ENCODE measurements at places on chromosomes 5 and 9. TPM values are rescaled to one million over a fixed set of nuclear protein-coding genes. Genes with fewer than 3 reads are reported as not detected.

The MEGF10 gene
- total RNA-seq = not detected

The PCDHB13 gene
- total RNA-seq = not detected

The GHR gene
- total RNA-seq = not detected

GRCh38 chr9:14350754-14351153 lies 36.8 kb upstream of the NFIB start:
- no peak for DNase-seq

DNA sequence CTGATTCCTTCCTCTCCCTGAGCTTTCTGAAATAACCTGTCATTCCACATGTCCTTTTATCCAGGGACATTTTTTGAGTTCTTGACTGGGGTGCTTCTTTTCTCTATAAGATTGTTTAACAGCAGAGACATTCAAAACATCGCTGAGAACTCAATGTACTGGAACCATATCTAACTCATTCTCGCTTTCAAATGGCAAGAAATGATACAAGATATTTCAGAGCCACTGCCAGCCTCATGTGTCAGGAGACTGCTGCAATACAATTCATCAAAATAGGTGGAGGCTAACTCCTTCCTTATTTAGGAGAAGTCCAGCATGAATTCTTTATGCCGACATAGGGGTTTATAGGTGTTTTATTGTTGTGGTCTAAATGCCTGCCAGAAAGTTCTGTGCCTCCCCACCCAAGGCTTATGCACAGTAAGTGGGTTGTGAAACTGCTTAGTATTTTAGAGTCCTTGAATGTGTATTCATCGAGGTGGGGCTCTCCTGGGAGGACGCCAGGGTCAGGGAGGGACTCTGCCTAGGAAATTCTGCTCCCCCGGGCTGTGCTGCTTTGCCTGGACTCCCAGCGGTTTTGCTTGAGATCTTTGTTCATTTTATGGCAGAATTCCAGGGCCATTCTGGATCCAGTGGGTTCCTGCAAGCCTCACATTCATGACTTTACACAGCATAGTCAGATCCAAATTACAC lies 53.9 kb downstream of the ZNF474 start:
- no peak for DNase-seq

DNA sequence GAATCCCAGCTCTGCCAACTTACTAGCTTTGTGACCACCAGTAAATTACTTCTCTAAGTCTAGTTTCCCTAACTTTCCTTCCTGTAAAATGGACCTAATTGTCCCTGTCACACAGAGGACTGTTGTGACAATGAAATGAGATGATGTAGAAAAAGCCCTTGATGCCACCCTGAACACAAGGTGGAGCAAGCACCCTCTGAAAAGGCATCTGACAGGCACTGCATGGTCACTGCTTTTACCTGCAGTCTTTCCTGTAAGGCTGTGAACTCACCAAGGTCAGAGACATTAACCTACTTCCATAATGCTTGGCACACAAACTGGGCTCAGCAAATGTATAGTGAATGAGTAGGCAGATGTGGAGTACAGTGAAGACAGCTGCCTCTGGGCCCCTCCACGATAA lies 6.1 kb downstream of the SLC31A2 start:
- no peak for DNase-seq

DNA sequence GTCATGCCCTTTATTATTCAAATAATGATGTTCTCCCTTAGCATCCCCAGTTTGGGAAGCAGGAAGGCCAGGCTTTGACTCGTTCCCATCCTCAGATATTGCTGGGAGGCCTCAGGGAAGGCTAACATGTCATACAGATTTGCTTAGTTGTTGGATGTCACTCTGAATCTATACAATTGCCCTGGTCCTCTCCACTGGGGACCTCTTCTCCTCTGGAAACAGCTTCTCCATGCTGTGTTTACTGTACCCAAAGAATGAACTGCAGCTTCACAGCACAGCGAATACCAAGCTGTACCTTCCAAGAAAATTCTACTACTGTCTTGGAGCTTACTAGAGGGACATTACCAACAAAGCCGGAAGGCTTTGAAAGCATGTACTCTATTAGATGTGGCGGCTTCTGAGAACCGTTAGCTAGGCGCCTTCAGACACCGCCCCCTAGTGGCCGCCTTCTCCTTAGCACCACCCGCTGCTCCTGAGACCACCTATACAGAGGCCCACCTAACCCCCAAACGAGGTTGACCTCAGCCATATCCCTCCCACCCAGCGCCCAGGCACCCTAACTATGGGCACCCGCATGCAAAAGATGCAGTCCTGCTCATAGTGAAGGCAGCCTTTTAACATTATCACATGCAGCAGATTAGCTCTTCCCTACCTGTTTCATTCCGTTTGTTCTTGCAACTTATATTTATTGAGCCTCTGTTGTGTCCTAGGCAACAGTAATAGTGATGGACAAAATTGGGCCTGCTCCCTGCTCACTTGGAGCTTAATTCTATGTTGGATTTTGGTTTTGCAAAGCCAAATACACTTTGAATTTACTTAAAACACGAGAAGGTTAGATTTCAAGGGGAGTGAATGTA lies 34.9 kb upstream of the FOXI1 start:
- peak; percentile 21 for DNase-seq

DNA sequence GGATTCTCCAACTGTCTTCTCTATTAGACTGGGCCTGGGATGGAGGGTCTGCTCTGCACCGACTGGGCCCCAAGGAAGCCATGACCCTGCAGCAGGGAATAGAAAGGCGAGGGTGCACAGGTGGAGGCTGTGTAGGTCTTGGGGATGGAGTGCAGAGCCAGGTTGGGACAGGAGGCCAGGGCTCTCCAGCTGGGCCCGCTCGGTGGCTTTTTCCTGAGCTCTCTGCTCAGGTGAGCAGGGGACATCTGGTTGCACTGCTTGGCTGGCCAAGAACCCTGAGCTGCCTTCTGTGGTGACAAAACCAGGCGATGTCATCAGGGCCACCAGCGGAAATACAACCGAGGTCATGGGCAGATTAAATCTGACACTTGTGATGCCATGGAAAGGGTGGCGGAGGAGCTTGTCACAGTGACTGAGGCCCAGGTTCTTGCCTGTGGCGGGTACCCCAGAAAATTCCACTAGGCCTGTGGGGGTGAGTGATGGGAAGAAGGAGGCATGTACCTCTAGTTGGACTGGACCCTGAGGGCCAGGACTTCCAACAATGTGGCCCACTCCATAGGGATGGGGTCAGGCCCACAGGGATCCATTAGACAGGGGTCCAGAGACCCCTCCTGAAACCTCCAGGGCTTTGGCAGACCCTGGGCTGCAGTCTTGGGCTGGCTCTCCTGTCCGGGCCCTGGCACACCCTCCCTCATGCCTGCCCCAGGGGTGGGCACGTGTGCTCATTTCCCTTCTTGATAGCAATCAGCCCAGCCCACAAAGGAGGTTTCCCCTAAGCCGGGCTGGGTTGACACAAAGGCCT lies 4.4 kb upstream of the IL3 start:
- peak; percentile 54 for DNase-seq

DNA sequence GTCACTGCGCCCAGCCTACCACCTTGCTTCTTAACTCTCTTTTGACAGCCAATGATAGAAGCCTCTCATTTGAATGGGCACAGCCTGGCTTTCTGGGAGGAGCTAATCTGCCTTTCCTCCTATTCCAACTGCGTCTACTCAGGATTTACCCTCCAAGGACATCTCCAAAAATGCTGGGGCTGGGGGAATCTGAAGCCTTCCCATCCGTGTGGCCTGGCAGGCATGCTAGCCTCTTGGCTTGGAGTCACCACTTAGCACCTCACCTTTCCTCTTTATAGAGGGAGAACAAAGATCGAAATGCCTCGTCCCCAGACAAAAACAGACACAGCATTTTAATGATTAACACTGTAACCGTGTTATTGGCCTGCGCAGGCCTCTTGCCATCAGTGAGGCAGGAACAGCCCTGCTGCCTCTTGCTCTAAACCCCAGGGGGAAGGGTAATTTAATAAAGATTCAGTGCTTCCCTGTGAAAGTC lies 108.2 kb upstream of the KLF4 start:
- no peak for DNase-seq

Measured in activated naive CD4-positive, alpha-beta T cell treated with anti-CD3 and anti-CD28 coated beads, Interleukin-2, amount 50 U/mL, for 72 hours (primary cell).